Epithelial cell of proximal tubule (primary cell): ENCODE measurements at places on chromosomes 1 and 21.

DNA sequence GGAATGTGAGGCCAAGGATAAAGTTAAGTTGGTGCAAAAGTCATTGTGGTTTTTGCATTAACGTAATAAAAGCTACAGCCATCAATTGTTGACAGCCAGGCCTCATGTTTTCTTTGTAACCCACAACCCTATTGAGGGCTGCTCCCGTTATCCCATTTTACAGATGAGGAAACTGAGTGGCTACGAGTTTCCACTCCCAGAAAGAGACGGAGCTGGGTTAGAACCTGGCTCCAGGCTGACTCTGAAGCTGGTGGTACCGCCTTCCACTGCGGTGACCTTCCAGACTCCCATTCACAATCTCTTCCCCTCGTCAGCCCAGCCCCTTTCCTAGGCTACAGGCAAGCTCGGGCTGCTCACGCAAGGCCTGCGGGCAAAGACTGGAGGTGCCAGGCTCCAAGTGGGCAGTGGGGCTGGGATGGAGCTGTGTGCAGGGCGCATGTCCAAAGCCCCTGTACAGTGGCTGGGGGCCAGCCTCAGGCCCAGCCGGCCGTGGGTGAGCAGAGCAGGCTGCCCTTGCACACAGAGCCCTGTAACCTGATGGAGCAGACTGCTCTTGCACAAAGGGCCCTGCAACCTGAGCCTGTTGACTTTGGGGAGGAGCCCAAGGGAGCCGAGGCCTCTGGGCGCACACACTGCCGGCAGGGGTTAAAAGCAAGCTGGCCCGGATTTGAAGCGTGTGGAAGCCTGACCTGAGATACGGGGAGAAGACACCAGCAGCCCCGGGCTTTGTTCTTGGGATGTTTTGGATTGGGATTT, 97.4 kb upstream of the TMPRSS2 start:
- no peak for DNase-seq

DNA sequence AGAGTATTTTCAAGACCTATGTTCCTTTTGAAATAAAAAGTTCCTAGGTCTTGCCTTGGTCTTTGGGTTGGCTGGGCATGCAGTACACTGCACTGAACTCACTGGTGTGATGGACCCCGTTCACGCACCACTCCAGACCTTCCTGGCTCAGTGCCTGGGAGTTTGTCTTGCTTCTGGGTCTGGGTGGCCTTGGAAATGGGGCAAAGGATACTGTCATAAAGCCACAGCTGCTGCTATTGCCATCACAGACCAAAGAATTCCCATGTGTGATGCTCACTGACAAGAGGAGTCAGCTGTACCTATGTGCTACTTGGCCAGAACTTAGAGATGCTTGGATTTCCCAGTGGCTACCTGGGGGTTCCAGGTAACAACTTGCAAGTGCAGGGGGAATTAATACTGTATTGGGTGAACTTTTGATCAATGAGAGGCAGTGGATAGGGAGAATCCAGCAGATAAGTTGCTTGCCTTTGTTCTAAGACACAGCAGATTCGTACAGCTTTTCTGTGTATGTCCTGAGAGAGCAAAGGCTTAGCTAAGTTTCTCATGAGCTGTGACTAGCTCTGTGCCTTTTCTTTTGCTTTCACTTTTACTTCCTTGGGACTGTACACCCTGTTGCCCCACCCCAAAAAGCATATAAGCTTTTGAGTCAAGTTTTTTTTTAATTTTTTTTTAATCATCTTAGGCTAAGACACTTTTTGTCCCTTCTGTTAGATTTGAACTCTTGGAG, 115.3 kb downstream of the RUNX1 start:
- DNase-seq: no peak

DNA sequence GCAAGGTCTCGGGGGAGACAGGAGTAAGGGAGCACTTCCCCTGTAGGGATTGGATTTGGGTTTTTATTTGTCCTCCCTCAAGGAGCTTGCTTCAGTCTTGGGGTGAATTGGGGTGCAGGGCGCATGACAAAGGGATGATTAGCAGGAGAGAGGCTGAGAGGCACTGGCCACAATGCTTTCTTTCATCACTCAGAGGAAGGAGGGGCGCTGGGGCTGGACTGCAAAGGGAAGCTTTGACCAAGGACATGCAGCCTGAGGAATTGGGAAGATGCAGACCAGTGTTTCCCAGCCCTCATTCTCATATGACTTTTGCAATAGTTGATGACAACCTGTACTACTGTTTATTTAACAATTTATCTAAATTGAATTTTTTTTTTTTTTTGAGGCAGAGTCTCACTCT, 34.1 kb upstream of the PDPN start:
- no peak for DNase-seq

GRCh38 chr1:1119272-1119890, 3.5 kb upstream of the C1orf159 start:
- DNase-seq: no peak

DNA sequence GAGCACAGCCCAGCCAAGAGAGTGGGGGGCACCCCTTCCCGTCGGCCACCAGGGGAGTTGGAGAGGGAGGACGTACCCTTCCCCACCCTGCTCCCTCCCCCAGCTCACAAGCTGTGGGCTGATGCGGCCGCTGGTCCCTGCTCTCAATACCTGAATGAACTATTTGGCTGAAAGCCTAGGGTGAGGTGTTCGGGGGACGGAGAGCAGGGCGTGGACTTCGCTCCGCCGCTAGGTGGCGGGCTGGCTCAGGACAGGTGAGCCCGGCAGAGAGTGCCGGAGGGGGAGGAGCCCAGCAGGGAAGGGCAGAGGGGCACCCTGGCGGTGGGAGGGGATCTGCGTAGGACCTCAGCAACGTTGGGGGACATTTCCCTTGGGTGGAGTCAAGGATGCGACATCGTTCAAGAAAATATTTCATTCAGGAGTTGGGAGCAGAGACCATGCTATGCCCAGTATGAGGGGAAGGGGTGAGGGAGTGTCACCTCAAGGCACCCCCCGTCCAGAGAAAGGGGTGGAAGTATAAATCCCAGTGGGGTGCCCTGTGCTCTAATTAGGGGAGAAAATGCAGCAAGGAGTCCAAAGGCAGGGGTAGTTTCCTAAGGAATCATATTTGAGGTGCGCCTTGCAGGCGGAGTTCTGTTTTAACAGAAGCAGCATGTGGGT, 12.0 kb upstream of the RHBG start:
- no peak for DNase-seq

GRCh38 chr1:44811234-44811633, 2.9 kb downstream of the BTBD19 start:
- no peak for DNase-seq

DNA sequence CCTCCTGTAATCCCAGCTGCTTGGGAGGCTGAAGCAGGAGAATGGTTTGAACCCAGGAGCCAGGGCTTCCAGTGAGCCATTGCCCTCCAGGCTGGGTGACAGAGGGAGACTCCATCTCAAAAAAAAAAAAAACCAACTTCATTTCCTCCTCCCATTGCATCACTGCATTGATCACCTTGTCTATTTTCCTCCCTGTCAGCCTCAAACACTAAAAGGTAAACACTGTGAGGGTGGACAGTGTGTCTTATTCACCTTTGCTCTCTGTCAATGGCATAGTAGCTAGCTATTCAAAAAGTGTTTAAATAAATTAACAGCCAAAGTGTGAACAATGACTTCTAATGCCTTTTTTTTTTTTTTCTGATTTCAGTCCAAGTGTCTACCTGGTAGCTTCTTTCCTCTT, 13.4 kb upstream of the DESI2 start:
- DNase-seq: no peak

DNA sequence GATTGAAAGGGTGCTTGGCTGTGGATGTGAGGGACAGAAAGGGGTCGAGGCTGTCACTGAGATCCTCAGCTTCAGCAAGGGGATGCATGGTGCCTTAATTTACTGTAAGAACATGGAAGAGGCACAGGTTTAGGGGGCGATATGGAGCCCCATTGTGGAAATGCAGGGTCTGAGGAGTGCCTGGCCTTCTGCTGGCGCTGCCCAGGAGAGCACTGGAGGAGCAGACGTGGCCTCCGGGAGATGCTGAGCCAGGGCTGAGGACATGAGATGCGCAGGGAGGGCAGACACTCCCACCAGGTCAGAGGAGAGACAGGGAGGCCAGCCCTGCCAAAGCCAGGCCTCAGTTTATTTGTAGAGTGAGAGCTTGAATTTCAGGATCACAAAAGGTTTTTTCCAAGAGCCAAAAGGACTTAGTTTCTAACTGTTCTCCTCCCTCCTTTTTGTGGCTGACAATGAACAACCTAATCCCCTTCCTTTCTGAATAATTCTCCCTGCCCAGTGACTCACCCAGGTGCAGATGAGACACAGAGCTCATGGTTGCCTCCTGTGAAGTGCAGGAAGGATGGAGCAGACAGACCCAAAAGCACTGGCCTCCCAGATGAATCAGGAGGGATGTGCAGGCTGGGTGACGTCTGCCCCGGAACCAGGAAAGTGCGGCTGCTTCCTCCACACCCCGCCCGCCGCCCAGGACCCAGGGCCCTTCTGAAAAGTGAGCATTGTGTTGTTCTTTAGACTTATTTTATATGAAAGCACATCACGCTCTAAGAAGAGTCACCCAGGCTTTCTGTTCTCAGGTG, 73.0 kb upstream of the TMPRSS2 start:
- no peak for DNase-seq

DNA sequence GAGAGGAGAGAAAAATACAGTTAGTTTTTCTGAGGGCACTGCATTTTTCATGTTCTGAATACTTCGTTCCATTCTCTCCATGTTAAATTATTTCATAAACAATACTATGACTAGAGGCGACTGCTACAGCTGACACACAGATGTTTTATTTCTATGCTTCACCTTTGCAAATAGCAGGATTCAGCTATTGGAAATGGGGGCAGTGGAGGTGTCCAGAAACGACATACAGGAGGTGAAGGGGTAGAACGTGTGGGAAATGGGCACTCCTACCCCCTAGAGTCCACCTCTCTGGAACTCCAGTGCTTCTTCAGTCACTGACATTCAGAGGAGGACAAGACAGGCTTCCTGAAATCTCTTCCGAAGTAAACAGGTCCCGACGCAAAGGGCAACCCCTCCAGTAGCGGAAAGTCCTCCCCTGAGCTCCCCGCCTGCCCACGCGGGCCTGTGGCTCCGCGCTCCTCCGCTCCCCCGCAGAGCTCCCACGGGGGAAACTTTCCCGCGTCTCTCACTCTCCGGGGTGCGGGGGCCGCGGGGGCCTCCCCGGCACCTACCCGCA, 480 bp downstream of the DPYD start:
- no peak for DNase-seq

DNA sequence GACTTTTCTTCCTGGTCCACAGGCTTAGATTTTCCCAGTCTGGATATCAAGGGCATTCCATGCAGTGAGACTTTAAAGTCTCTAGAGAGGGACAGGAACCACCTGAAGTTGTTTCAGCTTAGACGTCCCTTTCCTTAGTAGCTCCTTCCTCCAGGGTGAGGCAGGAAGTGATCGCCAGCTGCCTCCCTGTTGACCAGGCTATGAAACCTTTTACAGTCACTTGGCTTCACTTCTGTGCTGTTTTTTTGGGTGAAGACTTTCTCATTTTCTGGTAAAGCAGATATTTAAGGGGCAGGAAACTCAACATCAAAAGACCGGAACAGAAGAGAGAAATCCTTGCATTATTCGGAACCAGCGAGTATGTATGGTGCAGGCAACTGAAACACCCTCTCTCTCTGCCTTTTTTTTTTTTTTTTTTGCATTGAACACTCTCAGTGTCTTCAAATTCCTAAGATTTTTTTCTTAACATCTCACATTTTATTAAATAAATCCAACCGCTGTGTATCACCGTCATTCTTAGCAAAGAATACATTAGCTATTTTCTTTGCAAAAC, 234.6 kb upstream of the IRF2BP2 start:
- DNase-seq: no peak

GRCh38 chr1:177432897-177433296, 262.1 kb downstream of the BRINP2 start:
- DNase-seq: no peak

DNA sequence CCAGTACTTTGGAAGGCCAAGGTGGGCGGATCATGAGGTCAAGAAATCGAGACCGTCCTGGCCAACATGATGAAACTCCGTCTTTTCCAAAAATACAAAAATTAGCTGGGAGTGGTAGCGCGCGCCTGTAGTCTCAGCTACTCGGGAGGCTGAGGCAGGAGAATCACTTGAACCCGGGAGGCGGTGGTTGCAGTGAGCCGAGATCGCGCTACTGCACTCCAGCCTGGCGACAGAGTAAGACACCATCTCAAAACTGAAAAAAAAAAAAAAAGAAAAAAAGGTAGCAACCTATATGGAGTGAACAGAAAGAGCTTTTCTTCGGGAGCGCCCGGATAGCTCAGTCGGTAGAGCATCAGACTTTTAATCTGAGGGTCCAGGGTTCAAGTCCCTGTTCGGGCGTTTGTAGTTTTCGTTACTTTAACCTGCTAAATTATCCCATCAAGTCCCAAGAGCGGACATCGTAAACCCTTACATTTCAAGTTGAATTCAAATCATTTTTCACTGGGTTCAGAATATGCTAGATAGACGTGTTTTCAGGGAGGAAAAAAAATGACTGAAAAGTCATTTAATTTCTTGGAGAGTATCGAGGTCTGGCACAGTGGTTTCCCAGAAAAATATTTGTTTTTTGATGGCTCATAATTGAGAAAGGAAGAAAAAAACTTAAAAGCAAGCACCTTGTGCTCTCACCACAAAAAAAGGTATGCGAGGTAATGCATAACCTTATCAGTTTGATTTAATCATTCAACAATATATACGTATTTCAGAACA, 9.8 kb upstream of the MDM4 start:
- peak; percentile 78 for DNase-seq

- no peak for DNase-seq
Measured at GRCh38 chr1:95728841-95729240, 494.8 kb downstream of the RWDD3 start.

DNA sequence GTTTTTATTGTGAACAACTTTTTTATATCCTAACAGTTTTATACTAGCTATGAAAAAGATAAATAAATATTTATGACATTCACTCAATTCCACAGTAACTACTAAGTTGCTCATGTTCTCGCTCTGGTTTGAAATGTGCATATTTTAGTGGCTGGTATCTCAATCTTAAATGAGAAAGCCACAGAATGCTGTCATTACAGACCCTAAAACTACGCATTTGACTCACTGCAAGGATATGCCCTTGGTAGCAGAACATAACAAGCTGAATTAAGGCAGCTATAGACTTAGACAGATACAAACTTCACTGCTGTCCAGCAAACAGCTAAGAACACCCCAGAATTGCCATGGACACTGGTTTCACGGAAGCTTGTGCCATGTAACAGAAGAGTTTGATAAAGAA, 19.0 kb downstream of the DAB1 start:
- no peak for DNase-seq

- no peak for DNase-seq
Measured at GRCh38 chr1:39085174-39085573, 59.0 kb downstream of the NDUFS5 start.

DNA sequence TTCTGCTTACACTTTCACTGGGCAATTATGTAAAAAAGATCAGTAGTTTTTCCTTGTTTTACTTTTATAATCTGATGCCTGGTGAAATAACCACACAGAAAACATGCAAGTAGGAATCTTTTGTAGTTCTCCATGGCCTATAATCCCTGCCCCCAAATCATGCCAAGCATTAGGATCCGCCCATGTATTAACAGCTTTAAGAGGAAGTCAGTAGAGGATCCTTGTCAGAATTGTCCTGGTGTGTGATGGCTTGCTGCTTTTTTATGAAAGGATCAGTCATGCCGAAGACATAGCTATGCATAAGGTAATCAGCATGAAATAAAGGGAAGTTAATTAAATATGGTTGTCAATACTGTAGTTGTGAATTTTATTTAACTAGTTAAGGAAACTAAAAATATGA, 20.0 kb downstream of the ADGRL2 start:
- DNase-seq: no peak

GRCh38 chr1:220708936-220709801, 19.0 kb downstream of the C1orf115 start:
- no peak for DNase-seq

GRCh38 chr1:207868251-207868773, 42.6 kb downstream of the CD34 start:
- DNase-seq: no peak
